ENCODE measurements at places on chromosomes 11 and 22.

- no peak for DNase-seq
Measured at GRCh38 chr11:7021318-7021717, 1.0 kb downstream of the NLRP14 start.

DNA sequence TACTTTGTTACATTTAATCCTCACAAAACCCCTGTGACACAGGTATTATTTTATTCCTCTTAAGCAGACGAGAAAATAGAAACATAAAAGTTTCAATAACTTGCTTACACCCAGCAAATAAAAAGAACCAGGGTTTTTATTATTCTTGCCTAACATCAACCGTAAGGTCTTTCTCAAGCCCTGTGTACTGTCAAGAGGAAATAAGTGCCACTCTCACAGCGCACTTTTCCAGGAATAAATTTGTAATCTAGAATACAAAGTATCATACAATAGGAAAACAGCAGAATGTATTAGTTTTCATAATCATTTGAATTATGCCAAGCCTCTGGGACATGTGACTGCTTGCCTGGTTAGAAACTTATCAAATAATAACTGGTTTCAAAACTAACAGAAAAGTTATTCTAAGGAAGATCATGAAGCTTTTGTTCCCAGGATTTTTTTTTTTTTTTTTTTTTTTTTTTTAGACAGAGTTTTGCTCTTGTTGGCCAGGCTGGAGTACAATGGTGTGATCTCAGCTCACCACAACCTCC is 7.4 kb downstream of the CCDC34 start:
- no peak for DNase-seq

DNA sequence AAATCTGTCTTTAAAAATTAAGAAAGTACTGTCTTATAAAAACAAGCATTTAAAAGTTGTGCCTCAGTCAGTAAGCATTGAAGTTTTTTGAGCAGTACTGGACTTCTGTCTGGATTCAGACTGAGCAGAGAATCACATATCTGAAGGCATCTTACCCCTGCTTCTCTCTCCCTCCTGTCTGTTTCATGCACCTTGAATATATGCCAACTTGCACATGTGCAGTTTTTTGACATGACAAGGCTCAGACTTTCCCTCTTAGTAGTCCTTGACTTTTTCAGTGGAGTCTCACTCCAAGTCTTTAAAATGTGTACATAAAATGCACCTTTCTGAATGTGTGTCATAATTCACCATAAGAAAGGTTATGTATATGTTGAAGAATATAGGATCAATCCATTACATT is 19.8 kb downstream of the SPECC1L start:
- DNase-seq, result no peak

- DNase-seq, result no peak
Measured at GRCh38 chr11:37407461-37407860, 809.4 kb upstream of the RAG2 start.

- no peak for DNase-seq
Measured at GRCh38 chr11:2780850-2781407, 81.1 kb upstream of the KCNQ1OT1 start.

- no peak for DNase-seq
Measured at GRCh38 chr11:70594031-70594430, 195.7 kb downstream of the CTTN start.

DNA sequence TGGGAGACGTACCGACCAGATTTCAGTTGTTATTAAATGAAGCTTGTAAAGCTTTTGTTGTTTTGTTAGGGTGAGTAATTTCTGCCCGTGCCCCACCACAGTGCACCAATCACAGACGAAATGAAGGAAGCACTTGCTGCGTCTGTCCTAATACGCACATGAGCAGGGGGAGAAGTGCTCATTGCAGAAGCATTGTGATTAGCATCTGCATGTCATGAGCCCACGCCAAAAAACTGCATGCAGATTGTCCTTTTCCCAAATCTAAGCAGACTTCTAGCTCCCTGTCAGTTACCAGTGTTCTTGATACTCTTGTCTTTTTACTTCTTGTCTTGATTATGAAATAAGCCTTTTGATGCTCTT is 15.5 kb downstream of the RBX1 start:
- DNase-seq, result no peak

GRCh38 chr22:33438273-33438672 is 380.1 kb upstream of the SYN3 start:
- no peak for DNase-seq

DNA sequence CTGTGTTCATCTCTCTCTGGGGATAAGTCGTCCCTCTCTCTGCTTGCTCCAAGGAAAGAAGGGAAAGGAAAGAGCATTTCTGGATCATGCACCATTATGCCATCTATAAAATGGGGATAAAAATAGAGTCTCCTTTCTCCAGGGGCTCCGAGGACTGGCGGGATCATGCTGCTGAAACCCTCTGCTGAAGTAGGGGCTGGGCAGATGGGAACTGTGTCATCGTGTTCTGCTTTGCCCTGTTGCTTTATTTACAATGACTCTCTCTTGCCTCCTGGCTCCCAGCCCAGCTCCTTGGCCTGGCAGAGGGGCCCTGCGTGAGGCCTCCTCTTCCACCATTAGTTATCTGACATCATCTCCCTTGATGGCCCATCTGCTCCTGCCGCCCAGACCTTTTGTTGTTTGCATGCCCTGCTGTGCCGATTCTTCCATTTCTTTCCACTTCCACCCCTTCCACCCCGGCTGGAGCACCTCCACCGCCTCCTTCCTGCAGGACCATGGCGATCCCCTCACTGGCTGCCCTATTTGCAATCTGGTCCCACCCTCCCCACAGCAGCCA is 200.9 kb downstream of the MYO18B start:
- no peak for DNase-seq

GRCh38 chr11:70556884-70557741 is 158.8 kb downstream of the CTTN start:
- DNase-seq, result no peak

GRCh38 chr11:84295815-84296214 is 1009.6 kb upstream of the CCDC90B start:
- no peak for DNase-seq

- DNase-seq, result no peak
Measured at GRCh38 chr11:31387379-31387778, 17.7 kb downstream of the DNAJC24 start.

- no peak for DNase-seq
Measured at GRCh38 chr22:44309647-44310046, 3.1 kb downstream of the SHISAL1 start.

GRCh38 chr22:37206118-37206840 is 6.0 kb downstream of the SSTR3 start:
- DNase-seq, result no peak

DNA sequence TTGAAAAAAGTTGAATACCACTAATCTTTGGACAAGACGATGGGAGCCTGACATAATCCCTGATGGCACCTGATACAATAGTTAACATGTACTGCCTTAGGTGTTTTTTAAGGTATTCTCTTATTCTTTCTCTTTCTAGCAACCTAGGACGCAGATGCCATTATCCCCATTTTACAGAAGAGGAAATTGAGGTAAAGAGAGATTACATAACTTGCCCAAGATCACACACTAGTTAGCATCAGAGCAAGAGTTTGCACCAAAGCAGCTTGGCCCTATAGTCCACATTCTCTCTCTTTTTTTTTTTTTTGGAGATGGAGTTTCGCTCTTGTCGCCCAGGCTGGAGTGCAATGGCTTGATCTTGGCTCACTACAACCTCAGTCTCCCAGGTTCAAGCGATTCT is 35.7 kb upstream of the RBFOX2 start:
- no peak for DNase-seq

- no peak for DNase-seq
Measured at GRCh38 chr22:46363611-46364321, 28.3 kb downstream of the TRMU start.

GRCh38 chr22:41308544-41308947 is 7.2 kb downstream of the ZC3H7B start:
- DNase-seq, result no peak

DNA sequence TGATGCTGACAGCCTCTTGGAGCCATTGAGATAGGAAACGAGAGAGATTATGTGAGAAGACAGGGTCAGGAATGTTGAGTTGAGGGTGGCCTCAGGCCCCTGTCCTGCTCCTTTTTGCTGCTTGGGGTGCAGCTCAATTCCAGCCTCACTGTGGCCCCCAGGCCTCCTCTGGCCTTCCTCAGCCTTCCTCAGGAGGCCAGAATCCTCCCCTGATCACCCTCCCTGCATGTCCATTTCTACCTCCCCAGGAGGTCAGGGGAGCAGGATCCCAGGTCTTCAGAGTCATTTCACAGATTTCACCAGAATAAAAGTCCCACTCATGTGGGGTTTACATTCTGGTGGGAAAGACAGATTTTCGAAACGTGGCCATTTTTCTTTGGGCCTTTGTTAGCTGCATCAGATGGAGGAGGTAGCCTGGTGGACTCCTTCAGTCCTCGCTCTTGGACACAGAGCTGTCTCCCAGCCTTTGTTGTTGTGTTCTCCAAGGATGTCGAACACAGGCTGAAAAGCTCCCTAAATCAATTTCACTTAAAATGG is 2.2 kb upstream of the KCNQ1OT1 start:
- no peak for DNase-seq

DNA sequence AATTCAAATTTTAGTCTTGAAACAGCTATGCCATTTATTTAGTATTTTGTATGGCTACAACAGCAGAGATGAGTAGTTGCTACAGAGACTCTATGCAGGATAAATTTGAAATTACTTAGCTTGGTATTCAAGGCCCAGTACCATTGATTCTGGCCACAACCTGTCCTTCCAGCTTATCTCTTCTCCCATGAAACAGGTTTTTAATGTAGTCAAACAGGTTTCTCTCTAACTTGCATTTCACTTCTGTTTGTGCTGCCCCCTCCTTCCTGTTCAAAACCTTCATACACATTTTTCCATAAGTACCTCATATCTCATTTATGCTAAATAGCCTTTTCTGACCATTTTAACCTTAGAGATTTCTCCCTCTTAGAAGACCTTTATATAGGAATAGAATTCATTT is 3.3 kb downstream of the USP47 start:
- DNase-seq, result no peak

All from stimulated activated CD8-positive, alpha-beta memory T cell treated with anti-CD3 and anti-CD28 coated beads, Interleukin-7, amount 100 ng/mL, for 48 hours (primary cell).